ENCODE measurements at places on chromosomes 12 and 14.

GRCh38 chr12:128968668-128969067, 115.4 kb downstream of the GLT1D1 start:
- DNase-seq = no peak

DNA sequence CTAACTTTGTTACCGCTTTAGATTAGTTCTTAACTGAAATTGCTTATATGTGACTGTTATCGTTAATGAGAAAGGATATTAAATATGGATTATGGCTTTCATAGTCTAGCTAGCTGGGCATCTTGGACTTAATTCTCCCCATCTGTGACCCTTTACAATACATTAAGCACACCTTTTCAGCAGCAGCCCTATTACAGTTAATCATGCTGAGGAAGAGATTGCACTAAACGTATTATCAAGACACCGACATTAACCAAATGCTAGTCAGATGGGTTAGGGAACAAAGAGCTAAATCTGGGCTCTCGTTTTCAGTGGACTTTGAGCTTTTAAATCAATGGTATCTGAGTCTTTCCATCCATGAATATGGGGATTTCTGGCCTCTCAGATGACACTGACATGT, 447.5 kb upstream of the DCN start:
- no peak for DNase-seq

DNA sequence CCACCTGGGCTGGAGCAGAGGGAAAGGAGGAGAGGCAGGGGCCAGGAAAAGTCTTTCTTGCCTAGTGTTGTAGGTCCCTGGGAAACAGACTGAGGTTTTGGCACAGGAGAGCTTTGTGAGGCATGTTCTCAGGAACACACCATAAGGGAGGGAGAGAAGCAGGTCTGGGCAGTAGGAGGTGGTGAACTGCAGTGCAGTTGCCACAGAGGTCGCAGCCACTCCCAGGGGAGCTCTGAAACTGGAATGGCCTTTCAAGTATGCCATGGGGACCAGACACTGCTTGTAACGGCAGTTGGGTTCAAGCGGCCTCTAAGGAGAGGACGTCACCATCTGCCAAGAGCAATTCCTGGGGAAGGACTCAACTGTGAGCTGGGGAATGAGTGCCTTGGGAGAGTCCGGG, 35.4 kb upstream of the NKX2-8 start:
- no peak for DNase-seq

- DNase-seq = no peak
Measured at GRCh38 chr14:100422556-100423316, 99.6 kb downstream of the SLC25A47 start.

DNA sequence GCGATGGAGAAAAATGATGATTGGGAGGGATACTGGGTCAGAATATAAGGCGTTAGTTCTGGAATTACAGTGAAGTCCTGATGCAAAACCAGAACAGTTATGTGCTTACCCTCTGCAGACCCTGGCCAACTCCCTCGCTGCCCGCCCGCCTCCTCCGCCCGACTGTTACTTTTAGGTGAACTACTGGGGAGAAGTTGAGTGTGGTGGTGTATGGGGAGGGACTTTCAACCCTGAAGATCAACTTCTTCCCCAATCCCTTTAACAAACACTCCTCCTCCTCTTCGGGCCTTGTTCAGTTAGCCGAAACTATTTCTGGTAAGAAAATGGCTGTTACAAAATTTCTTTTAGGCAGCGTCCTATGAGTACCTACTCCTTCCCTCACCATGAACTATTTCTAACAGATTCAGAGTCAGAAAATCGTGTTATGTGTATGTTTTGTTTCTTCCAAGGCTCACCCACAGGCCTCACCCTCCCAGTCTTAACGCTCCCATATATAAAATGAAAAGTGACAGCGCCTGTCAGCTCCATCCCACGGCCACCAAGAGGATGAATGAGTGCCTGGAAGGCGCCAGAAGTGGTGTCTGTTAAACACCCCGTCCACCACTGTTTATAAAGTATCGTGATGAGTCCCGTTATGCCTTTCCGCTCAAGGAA, 1.3 kb downstream of the FBXO33 start:
- DNase-seq = no peak

- no peak for DNase-seq
Measured at GRCh38 chr14:34498684-34499412, 36.8 kb upstream of the SPTSSA start.

- DNase-seq = no peak
Measured at GRCh38 chr12:100213016-100213891, 12.6 kb downstream of the ACTR6 start.

- no peak for DNase-seq
Measured at GRCh38 chr12:78732481-78732880, 132.1 kb upstream of the SYT1 start.

GRCh38 chr14:99401211-99401610, 79.4 kb downstream of the SETD3 start:
- DNase-seq = no peak

DNA sequence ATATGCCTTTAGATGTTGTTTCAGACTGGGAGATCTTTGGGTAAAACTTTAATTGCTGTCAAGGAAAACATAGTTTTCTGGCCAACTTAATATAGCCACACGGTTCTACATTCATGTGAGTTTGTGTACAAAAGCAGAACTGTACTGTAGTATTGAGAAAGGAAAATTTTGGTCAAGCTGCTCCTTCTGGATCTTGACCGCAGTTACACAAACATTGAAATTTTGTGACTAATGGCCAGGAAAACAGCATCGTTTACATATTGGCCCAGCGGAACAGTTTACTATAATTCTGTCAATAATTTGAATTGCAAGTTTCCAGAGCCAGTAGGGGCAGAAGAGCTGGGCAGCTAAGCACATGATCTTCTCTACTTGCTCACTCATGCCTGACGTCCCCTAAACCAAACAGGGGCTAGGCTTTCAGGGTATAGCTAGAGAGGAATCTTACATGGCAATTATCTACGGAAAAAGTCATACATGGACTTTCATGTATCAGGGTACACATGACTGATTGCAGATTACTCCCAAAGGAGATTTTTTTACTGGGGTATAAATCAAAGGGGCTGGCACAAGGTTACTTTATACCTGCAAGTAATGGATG, 11.4 kb upstream of the ART4 start:
- DNase-seq = no peak

DNA sequence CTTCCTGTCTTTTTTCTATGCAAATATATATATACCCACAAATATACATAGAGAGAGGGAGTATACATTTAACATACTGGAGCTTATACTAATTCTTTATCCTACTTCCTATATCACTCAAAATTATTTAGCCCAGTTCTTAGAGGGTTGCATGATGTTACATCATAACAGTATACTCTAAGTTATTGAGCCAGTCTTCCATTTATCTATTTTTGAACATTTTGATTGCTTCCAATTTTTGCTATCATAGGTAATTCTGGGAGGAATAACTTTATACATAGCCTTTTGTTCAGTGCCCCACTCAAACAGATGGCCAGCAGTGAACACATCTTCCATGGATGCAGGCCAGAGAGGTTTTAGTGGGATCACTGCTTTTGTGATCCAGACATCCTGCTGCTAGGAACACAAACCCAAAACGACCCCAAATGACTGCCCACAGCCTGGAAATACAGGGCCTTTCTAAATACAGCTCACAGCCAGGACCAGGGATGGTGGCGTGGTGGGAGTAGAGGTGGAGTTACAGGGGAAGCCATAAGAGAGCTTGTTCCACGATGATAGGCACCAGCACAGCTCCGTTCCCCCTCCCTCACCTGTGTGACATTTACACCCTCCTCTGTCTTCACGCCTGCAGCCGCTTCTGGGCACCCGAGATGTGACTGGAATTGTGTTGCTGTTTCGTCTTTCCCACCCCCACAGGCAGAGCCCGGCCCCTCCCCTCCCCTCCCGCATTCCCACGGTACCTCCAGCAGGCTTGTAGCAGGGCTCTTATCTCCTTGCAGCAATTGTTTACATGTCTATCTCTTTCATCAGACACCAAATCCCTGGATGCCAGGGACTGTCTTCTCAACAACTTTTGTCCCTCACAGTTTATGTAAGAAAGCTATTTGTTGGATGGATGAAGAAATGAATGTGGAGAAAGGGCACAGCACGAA, 30.7 kb upstream of the HDAC7 start:
- DNase-seq = no peak

DNA sequence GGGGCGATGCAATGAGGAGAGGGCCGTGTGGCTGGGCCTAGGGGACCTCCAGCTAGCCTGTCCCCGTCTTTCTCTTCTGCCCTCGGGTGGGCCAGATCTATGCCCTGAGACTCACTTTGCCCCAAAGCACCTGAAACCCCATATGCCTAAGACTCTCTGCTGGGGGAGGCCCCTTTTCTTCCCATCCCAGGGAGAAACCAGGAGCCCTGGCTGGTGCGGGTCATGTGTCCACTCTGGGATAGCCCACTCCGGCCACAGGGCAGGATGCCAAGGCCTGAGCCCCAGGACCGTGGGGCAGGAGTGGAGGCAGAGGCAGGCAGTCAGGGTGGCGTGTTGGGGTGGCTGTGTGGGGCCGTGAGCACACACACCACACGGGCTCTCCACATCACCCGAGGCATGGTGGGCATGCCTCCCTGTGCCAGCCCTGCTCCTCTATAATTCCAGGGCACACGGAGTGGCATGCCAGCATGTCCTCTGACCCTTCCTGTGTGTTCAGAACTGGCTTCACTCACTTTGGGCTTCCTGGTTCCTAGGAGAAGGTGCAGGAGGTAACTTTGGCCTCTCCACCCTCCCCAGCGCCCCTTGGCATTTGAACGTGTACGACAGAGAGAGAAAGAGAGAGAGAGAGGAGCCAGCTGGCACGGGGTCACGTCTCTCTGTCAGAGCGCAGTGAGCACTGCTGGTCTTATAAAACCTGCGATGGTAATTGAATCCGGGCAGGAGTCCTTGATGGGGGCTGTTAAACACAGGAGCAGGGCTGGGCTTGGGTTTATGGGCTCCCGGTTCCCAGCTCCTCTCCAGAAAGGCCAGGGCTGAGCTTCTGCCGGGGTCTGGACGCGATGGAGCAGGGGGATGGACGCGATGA, 144.2 kb downstream of the KIF26A start:
- DNase-seq = no peak

DNA sequence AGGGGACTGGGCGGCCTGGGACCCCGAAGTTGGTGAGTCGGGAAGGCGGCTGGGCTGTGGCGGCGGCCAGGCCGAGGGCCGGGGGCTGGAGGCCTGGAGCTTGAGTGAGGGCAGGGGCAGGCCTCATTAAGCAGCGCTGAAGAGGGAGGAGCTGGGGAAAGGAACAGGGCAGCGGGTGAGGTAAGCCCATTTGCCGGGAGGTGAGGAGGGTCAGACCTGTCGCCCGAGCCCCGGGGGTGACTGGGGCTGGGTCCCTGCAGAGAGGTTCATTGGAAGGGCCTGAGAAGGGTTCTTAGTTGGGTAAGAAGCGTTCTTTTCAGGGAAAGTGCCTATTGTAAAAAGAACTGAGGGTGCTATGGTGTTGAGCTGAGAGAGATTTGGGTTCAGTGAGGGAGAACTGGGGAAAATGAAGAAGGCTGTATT, 441 bp downstream of the RAB5B start:
- DNase-seq = no peak

DNA sequence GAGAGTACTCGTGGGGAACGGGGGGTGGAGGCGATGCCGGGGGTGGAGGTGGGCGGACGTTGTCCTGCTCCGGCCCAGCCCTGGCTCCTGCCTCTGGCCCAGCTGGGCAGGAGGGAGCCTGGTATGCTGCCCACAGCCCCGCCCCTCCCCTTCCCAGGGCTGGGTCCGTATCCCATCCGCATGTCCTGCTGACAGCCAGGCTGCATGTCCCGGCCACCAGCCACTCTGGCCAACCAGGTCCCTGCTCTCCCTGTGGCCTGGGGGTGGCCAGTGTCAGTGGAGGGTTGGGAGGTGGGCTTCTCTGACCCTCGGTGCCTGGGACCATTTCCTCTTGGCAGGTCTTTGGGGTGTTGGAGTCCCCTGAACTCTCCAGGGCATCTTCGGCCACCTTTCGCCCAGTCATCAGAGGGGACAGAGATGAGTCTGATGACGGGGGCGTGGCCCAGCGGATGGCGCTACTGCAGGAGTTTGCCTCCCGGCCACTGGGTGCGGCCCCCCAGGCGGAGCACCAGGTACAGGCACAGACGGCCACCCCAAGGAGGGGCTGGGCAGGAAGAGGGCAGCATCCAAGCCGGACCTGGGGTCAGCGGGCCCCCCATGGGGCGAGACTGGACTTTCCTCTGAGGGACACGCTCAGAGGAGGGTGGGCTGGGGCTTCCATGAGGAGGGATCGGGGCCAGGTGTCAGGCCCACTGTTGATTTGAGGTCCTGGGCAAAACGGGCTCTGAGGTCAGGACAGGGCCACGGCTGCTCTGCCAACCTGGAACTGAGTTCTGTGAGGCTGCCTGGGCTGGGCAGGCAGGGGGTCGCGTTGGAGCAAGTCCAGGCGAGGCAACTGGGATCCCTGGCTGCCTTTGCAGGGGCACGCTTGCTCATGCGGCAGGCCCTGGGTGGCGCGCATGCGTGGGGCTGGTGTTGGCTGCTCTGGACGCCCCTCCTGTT, 20.2 kb downstream of the CEP170B start:
- DNase-seq = no peak

DNA sequence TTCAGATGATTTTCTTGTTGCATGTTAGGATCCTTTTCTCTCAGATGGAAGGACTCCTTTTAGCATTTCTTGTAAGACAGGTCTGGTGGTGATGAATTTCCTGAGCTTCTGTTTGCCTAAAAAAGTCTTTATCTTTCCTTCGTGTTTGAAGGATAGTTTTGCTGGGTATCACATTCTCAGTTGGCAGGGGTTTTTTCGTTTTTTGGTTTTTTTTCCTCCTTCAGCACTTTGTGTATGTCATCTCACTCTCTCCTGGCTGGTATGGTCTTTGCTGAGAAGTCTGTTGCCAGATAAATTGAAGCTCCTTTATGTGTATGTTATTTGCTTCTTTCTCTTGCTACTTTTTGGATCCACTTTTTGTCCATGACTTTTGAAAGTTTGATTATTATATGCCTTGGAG, 15.6 kb upstream of the TXNRD1 start:
- DNase-seq = no peak

- no peak for DNase-seq
Measured at GRCh38 chr14:89366864-89367778, 49.9 kb downstream of the FOXN3 start.

DNA sequence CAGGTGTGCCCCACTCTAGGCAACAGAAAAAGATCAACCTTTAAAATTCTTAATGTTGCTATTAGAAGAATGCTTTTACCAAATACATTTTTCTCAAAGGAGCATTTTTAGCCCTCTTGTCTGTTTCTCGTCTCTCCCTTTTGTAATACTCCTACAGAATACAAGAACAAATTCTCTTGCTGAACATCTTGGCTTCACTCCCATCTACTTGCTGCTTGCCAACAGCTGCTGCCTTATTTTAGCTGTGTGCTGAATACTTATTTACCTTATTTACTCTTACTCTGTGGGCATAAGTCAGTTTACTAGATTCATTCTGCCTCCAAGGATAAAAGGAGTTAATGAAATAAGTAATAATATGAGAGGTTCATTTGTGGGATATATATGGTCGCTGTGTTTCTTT, 70.8 kb downstream of the POLR3B start:
- no peak for DNase-seq

Data from activated T-helper 1 cell treated with Interleukin-2 at 50 U/mL for 16 hours (primary cell).